ENCODE measurements at places on chromosomes 5 and 9.

- peak; percentile 70 for DNase-seq
Observed at GRCh38 chr9:37486616-37487548, 1.1 kb downstream of the POLR1E start.

DNA sequence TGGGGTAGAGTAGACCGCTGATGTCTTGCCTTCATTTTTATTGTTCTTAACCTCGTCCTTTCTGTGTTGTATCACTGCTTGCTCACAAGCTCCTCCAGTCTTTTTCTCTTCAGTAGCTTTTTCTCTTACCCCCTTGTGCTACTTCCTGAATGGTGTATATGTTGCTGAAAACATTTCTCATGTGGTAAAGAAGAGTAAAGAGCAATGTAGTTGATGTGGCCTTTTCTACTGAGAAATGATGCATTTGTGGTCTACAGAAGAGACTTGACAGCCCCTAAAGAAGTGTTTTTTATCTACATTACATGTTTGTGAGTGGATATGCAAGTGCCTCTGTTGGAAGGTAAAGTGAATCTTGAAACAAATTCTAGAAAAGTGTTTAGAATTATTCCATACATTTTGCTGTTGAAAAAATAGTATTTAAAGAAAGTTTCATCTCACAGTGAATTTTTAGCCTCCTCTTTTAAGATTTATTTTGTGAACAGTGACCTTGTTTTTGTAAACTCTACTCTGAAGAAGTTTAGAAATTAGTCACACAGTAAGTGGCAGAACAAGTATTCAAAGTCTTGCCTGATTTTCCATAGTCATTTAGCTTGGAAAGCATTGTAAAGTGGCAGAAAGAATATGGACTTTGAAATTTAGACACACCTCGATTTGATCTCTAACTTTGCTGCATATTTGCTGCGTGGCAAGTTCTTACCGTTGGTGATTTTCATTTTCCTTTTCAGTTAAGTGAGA lies 17.4 kb downstream of the CDC42SE2 start:
- DNase-seq, result no peak

DNA sequence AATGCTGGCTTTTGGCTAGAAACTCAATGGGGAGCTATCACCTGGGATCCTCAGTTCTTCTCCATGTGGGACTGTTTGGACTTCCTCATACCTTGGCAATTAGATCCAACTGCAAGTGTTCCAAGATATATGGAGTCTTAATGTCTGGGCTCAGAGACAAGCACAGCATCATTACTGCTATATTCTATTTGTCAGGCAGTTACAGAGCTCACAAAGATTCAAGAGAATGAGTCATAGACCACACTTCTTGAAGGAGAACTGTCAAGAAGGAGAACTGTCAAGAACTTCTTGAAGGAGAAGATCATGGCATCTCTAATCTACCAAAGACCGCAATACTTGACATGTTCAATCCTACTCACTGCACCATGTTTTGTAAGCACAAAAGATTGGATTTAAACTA lies 106.8 kb upstream of the NREP start:
- no peak for DNase-seq

DNA sequence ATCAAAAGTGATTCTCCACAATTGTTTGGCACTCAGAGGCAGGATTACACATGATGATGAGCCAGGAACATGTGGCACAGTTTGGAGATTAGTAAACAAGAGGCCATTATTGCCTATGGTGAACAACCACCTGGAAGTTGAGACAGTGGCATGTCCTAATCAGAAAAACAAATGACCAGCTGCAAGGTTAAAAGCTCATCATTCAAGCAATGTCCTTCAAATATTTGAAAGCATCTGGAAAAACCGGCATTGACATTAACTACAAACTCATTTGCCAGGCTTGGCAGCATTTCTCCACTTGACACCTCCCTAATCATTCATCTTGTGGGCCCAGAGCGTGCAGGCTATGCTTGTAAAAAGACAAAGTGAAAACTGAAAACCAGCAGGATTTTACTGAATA lies 80.6 kb upstream of the MEGF10 start:
- peak; percentile 21 for DNase-seq

DNA sequence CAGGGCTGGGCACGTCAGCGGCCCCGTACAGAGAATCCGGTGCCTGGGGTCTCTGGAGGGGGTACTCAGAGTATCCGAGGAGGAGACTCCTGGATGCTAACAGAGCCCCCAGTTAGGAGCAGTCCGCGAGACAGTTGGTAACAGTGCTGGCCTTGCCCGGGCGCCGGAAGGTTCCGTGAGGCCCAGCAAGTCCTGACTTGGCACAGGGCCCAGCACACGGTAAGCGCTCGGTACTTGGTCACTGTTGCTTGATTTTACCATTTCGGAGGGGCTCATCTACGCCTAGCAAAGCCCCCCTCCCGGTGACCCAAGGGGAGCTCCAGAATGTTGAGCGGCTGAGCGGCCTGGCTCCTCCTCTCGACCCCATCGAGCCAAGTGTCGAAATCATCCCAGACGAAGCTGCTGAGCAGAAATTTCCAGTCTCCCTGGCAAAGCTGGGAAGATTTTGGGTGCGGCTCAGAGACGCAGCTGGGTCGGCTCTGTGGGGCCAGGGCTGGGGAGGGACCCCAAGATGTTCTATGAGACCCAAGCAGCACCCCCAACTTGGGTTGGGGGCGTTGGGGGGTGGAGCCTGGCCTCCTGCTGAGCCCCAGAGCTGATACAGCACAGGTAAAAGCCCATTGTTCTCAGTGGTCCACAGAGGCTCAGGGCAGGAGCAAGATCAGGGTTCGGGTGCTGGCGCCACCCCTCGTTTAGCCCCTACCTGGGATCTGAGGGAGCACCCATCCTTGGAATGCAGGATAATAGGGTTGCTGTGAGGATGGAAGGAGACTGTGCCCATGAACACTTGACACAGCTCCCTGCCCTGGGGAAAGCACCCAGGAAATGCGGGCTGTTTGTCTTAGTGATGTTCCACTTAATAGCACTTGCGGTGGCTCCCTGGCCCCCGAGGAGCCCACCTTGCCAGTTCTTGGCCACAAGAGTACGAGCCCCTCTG lies 137.2 kb downstream of the C9orf50 start:
- DNase-seq, result peak; percentile 80

GRCh38 chr9:120152295-120152694 lies 427.7 kb downstream of the CDK5RAP2 start:
- DNase-seq, result no peak

DNA sequence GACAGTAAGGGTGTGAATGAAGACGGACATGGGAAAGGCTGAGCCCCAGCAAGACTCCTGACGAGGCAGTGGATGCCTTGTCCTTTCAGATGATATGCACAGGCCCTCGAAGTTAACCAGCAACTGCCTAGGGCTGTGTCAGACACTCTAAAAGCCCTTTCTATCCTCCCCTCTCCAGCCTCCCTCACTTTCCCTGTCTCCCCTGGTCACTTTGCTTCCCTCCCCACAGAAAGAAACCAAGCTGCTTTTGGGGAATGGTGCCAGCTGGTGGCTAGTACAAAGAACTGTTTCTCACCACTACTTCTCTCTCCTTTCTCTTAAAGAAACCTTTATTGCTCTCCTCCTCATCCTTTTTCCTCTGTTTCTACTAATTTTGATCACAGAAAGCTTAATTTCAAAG lies 21.4 kb downstream of the LHFPL2 start:
- no peak for DNase-seq

DNA sequence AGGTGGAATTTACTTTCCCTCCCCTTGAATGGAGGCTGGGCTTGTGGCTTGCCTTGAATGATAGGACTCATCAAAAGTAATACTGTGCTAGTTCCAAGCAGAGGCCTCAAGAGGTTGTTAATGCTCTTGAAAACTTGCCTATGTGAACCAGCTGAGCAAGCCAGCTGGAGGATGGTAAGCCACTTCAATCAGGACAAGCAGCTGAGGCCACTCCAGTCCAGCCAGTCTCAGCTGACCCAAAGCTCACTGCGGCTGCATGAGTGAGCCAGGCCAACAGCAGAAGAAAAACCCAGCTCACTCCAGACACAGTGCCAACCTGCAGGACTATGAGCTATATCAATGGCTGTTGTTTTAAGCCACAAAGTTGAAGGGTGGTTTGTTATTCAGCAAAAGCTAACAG lies 182.8 kb downstream of the MCTP1 start:
- DNase-seq, result no peak

All from mammary epithelial cell (primary cell).